ENCODE measurements at places on chromosomes 3 and 15. TPM values are rescaled to one million over a fixed set of nuclear protein-coding genes. Genes with fewer than 3 reads are reported as not detected.

DNA sequence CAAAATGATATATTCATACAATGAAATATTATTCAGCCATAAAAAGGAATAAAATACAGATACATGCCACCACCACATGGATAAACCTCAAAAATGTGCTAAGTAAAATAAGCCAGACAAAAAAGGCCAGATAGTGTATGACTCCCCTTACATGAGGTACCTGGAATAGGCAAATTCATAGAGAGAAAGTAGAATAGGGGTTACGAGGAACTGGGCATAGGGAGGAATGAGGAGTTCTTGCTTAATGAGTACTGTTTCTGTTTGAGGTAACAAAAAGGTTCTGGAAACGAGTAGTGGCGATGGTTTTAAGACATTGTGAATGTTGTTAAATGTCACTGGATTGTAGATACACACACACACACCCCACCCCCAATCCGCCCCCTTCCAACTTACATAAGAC lies 8.2 kb downstream of the RAF1 start:
- DNase-seq: no peak

DNA sequence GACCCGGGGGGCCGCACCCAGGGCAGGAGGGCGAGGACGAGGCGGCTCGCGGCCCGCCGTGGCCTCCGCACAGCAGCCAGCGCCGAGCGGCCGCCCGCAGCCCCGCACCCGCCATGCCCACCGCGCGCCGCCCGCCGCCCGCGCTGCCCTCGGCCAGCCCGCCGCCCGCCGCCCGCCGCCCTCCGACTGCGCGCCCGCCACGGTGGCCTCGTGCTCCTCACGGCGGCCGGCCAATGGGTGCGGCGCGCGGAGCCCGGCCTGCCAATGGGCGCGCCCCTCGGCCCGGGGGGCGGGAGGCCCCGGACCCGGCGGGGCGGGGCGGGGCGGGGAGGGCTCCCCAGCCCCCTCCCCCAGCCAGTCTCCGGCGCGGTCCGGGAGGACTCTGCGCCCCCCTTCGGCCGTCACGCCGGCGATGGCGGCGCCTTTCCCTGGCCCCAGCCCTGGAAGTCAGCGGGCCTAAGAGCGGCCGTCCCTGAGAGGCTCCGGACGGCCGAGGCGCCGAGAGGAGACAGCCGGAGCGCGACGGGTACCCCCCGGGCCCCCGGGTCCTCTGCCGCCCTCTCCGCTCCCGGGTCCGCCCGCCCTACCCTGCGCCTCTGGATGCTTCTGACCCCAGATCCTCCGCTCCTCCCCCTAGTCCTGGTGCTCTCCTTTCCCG lies at the start of gene NT5DC2:
NT5DC2 (minus strand) TSS at position 235 of the 658 bp plus-strand sequence; CDS start at position 115, 120 bp downstream.
- DNase-seq: peak; percentile 98

The QRICH1 gene
- polyA plus RNA-seq: 58.5 TPM

GRCh38 chr3:194572944-194573491 lies 60.2 kb downstream of the TMEM44 start:
- DNase-seq: no peak

The SLC22A14 gene
- 0.16 TPM for polyA plus RNA-seq

DNA sequence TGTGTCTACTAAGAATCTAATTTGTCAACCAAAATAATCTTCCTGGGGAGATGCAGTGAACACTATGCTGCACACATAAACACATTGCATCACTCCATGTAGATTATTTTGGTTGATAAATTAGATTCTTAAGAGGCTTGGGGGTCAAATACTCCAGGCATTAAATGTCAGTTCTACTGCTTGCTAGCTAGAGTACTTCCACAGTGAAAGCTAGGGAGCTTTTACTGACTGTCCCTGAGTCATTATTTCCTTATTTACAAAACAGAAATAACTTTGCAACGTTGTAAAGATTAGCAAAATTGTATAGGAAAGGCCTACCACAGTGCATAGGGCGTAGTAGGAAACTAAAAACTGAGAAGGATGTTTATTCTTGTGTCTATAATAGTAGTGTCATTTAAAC lies 12.9 kb upstream of the TMC3 start:
- no peak for DNase-seq

The THRB gene
- polyA plus RNA-seq: 0.02 TPM

The GUCA1C gene
- not detected for polyA plus RNA-seq

DNA sequence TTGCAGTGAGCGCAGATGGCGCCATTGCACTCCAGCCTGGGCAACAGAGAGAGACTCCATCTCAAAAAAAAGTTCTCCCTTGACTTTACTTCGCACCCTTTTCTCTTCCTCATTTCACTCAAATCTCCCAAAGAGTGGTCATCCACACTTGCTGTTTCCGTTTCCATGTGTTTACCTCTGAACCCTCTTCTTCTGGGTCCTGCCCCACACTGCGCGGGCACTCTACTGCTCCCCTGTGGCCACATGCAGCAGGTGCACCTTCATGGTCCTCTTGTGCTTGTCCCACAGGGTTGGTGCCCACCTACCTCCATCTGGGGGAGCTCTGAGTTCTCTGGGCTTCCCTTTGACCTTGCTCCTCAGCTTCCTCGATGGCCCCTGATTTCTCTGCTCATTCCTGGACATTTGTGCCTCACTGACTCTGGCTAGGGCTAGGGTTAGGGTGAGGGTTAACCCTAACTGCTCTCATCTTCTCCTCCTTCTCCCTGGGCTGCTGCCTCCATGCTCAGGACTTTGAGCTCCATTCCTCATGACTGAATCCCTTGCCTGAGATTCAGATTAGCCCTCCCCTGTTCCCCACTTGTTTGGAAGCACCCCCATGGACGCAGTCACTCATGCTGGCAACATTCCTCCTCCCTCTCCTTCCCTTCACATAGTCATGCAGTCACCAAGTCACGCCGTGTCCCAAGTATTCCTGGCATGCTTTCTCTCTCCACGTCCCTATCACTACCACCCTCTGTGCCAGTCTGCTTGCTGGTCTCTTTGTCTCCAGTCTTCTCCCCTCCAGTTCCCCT lies 26.6 kb upstream of the KY start:
- peak; percentile 35 for DNase-seq

- DNase-seq: no peak
Observed at GRCh38 chr3:176930942-176931341, 266.3 kb downstream of the TBL1XR1 start.

GRCh38 chr3:102207151-102207571 lies 227.7 kb upstream of the ZPLD1 start:
- DNase-seq: no peak

The SLC4A7 gene
- polyA plus RNA-seq: 3.9 TPM

The CTXND1 gene
- polyA plus RNA-seq: not detected

The MRPL3 gene
- 93.0 TPM for polyA plus RNA-seq

The TRAT1 gene
- not detected for polyA plus RNA-seq
